ENCODE measurements at places on chromosomes 3 and 15.
A peak's percentile ranks its signal among the peaks of the same experiment; 100 is the strongest.

GRCh38 chr3:39025222-39025970 is 26.3 kb downstream of the SCN11A start:
- no peaks in the 10 kb centered on the region for H3K36me3 ChIP-seq
- H3K27ac ChIP-seq = no peak overlapping the region
- H3K27me3 ChIP-seq = peaks cover 15% of the 10 kb centered on the region

DNA sequence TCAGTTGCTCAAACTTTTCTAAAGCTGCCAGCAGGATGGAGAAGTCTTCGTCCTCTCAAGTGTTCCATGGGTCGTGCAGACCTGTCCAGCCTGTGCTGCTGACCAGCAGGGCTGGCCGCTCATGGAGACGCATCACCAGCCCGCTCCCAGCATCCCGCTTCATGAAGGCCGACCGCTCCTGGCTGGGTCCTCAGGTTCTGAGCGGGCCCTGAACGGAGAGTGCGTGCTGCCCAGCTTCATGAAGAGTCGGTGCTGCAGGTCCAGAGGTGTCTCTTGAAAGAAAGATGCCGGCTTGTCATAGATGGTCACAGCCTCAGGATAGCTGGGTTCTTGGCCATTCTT is 75.8 kb upstream of the KCNAB1 start:
- H3K4me3 ChIP-seq = no peak overlapping the region
- H3K27me3 ChIP-seq = peaks cover 17% of the 10 kb centered on the region
- no peak for DNase-seq
- H3K27ac ChIP-seq = no peak overlapping the region

DNA sequence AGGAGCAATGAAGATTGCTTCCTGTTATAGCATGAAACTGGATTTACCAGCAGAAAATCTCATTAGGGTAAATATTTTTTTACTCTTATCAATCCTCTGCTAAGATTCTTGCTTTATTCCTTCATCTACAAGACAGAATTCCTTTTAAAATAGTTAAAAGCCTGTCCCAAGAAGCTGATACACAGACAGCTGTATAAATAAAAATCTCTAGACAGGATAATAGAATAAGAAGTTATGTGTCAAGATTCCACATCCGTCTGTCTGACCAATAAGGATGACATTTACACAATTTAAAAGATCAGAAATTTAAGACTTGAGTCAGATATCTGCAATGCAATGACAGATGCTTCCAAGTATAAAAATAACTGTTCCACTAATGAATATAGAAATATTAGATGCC is 57.6 kb downstream of the SSR3 start:
- no peaks in the 10 kb centered on the region for H3K36me3 ChIP-seq
- DNase-seq = no peak
- no peaks in the 10 kb centered on the region for H3K4me1 ChIP-seq
- H3K4me3 ChIP-seq = no peak overlapping the region

DNA sequence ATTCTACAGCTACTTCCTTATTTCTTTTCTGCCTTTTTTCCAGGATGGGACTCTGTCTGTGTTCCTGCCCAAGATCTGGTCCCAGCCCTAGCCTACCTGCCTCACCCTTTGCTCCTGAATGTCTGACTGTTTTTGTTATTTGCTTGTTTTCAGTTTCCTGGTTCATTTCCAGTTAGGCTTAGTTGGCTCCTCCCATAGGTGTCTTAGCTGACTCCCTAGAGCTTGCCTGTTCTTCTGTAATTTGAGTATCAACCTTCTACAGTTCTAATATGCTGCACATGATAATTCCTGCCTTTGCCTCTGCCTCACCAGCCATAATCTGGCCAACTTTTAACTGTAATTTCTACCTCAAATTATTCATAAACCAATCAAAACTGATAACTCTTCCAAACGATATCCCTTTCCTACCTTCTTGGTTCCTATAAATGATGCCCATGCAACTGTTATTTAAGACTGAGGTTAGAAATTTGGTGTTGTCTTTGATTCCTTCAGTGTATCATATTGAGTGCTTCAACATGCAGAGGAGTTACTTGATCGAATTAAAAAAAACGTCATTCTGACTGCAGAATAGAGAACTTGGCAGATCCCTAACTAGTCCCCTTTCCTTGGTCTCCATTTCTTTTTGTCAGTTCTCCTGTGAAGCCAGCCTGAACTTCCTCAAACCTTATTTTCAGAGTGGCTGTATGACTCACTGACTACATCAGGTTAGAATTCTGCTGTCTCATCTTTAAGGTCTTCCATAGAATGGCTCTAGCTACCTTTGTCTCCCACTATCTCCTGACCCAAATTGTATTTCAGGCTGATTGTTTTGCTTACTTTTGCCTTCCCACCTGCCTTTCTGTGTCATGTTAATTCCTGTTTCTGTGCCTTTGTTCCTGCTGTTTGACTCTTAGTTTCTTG is 8.4 kb downstream of the GOLM2 start:
- peaks cover 21% of the 10 kb centered on the region for H3K36me3 ChIP-seq
- peak overlapping the region; percentile 49 for H3K27ac ChIP-seq
- DNase-seq = no peak
- peak overlapping the region; percentile 51 for H3K4me3 ChIP-seq
- peaks cover 37% of the 10 kb centered on the region for H3K4me1 ChIP-seq

GRCh38 chr3:34832865-34833508 is 806.3 kb upstream of the ARPP21 start:
- no peak overlapping the region for H3K27ac ChIP-seq
- DNase-seq = no peak
- H3K27me3 ChIP-seq = no peaks in the 10 kb centered on the region
- no peak overlapping the region for H3K4me3 ChIP-seq
- no peaks in the 10 kb centered on the region for H3K4me1 ChIP-seq
- no peaks in the 10 kb centered on the region for H3K36me3 ChIP-seq

DNA sequence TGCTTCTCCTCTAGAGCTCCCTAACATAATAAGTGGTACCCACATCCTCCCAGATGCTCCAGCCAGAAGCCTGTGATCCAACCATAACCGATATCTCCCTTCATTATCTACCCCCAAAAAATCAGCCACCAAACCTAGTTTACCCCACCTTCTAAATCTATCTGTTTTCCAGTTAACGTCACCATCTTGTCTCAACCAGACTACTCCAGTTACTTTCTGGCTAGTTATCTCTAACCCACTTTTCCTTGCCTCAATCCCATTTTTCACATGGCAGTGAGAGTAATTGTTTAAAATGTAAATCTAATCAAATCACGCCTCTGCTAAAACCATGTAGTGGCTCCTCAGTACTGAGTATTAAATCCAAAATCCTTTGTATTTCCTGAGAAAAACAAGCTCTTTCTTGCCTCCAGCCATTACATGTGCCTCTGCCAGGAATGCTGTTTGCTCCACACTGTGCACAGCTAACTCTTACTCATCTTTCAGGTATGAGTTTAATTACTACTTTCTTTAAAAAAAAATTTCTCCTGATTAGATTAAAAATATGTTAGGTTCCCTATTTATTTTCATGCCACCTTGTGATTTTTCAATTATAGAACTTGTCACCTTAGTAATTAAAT is 15.4 kb downstream of the CCDC54 start:
- H3K27ac ChIP-seq = no peak overlapping the region
- no peaks in the 10 kb centered on the region for H3K36me3 ChIP-seq
- no peak overlapping the region for H3K4me3 ChIP-seq
- DNase-seq = no peak
- no peaks in the 10 kb centered on the region for H3K4me1 ChIP-seq

DNA sequence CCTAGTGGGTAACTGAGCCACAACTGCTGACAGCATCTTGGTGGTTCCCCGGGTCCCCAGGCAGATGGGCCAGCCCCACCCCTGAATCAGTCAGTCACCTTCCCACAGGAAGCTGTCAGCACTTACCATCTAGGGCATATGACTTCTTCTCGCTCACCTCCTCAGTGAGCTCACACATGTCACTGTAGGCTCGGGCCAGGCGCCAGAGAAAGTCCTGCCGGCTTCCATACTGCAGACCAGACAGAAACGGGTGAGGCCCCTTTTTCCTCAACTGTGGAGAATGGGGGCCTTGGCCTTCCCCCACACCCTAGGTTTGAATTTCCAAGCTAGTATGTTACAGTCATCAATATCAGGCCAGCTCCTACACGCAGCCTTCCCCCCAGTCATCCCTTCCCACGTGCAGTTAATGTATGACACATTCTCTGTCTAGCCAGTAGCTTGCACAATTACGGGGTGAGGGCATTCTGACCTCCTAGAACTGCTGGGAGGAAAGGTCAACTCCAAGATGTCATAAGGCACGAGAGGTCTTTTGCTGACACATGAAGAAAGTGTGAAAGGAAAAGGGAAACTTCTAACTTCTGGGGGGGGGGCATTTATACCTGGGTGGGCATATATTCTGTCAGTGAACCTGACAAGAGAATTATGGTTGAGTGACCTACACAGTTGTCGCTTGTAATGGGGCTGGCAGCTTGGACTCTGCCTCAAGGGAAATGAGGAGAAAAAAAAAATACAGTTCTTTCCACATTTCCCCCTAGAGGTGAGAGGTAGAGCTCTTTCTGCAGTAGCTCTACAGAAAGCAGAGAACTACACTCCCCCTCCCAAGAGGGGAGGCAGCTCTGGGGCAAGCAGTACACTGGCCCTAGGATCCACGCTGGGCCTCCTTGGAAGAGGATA is 10.9 kb downstream of the RMDN3 start:
- H3K4me3 ChIP-seq = peak overlapping the region; percentile 60
- peaks cover 43% of the 10 kb centered on the region for H3K4me1 ChIP-seq
- no peaks in the 10 kb centered on the region for H3K27me3 ChIP-seq
- H3K36me3 ChIP-seq = peaks cover 40% of the 10 kb centered on the region

DNA sequence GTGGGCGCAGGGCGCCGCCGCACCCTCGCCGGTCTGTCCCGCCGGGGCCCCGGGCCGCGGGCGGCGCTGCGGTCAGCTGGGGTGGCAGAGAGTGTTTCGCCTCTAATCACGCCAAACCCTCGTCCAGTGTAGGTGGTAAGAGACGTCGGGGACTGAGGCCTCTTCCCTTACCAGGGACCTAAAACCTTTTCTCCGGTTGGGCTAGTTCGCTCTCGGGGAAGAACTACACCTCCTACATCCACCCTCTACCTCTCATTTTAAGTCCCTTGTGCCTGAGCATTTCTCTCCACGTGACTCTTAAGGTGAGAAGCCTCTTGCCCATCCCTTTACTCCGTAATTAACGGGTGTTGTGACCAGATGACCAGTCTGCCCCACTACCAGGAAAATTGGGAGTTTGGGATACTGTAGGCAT is 520 bp downstream of the TMEM42 start:
- DNase-seq = no peak
- peaks cover 39% of the 10 kb centered on the region for H3K4me1 ChIP-seq
- H3K36me3 ChIP-seq = peaks cover 20% of the 10 kb centered on the region
- peak overlapping the region; percentile 89 for H3K27ac ChIP-seq
- peak overlapping the region; percentile 86 for H3K4me3 ChIP-seq

DNA sequence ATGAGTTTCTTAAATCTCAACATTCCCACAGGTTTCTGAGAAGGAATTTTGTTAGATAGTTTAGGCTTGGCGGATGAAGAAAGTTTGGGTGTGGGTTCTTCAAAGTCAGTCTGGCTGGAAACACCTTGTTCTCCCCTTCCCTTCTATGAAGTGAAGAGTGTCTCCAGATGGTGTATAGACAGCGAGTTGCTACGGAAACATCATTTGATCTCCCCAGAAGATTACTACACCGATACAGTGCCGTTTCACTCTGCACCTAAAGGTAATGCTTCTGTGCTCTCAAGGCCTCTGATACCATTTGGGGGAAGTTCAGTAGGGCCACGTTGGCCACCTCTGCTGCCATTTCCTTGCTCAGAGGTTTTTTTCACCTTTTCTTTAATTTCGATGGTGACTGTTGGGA is 20.6 kb downstream of the DLEC1 start:
- DNase-seq = no peak
- peaks cover 14% of the 10 kb centered on the region for H3K4me1 ChIP-seq
- H3K27ac ChIP-seq = no peak overlapping the region
- H3K36me3 ChIP-seq = no peaks in the 10 kb centered on the region
- H3K4me3 ChIP-seq = no peak overlapping the region
- H3K27me3 ChIP-seq = peaks cover 7% of the 10 kb centered on the region

- peak overlapping the region; percentile 80 for H3K27ac ChIP-seq
- H3K4me1 ChIP-seq = peaks cover 74% of the 10 kb centered on the region
- no peak for DNase-seq
- no peaks in the 10 kb centered on the region for H3K27me3 ChIP-seq
- peak overlapping the region; percentile 65 for H3K4me3 ChIP-seq
These were observed 22.5 kb downstream of the SLC6A6 start for GRCh38 chr3:14424711-14425580.

- H3K4me1 ChIP-seq = no peaks in the 10 kb centered on the region
- H3K27ac ChIP-seq = no peak overlapping the region
- no peak for DNase-seq
- no peaks in the 10 kb centered on the region for H3K36me3 ChIP-seq
These were observed 57.2 kb upstream of the TOPAZ1 start for GRCh38 chr3:44184319-44184953.

DNA sequence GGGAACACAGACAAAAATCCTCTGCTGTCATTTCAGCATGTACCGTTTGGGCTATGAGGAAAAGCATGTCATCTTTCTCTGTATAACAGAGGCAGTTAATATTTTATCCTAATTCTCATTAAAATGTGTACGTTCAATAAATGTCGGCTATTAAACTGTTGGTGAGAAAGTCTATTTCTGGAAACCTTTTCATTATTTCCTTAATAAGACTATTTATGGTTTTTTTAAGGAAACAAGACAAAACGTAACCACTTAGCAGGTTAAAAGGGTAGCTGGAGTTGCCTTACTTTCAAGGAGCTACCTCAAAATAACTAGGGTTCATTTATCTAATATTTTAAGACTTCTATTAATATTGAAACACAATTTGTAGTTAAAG is 1.8 kb upstream of the STT3B start:
- H3K4me1 ChIP-seq = peaks cover 9% of the 10 kb centered on the region
- no peak overlapping the region for H3K4me3 ChIP-seq
- H3K36me3 ChIP-seq = peaks cover 4% of the 10 kb centered on the region
- peak overlapping the region; percentile 99 for H3K27ac ChIP-seq

- peaks cover 2% of the 10 kb centered on the region for H3K36me3 ChIP-seq
- no peak for DNase-seq
- peaks cover 4% of the 10 kb centered on the region for H3K27me3 ChIP-seq
- no peak overlapping the region for H3K27ac ChIP-seq
- H3K4me1 ChIP-seq = peaks cover 12% of the 10 kb centered on the region
- no peak overlapping the region for H3K4me3 ChIP-seq
These were observed 58.7 kb downstream of the ESYT3 start for GRCh38 chr3:138492980-138493675.

DNA sequence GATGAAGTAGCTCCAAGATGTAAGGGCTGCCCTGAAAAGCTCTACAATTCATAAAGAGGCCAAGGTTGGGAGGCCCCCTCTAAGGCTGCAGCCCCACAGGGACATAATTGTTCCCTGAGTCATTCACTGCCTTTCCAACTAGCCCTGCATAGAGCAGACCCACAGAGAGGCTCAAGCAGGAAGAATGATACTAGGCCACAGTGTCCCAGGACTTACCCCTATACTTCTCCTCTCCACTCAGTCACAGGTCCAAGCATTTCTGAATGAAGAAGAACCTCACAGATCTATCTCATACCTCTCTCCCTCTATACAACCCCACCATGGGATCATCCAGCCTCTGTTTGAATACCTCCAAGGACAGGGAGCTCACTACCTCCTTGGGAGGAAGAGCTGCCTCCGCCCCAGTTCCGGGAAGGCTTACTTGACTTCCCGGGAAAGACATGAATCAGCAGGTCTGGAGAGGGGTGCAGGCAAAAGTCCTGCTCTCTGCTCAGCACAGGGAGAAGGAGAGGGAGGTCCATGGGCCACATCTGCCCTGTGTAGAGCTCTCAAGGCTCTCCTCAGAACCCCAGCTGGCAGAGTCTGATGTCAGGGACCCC is 6.9 kb upstream of the SKIC8 start:
- H3K36me3 ChIP-seq = no peaks in the 10 kb centered on the region
- H3K4me1 ChIP-seq = peaks cover 7% of the 10 kb centered on the region
- H3K4me3 ChIP-seq = no peak overlapping the region
- no peak for DNase-seq
- no peak overlapping the region for H3K27ac ChIP-seq

GRCh38 chr3:55469957-55470526 is 17.1 kb downstream of the WNT5A start:
- no peak overlapping the region for H3K27ac ChIP-seq
- H3K4me1 ChIP-seq = no peaks in the 10 kb centered on the region
- H3K27me3 ChIP-seq = no peaks in the 10 kb centered on the region
- H3K4me3 ChIP-seq = no peak overlapping the region
- H3K36me3 ChIP-seq = no peaks in the 10 kb centered on the region

Measured in activated T-helper 1 cell treated with anti-CD3 and anti-CD28 coated beads, Interleukin-12 subunit alpha, Interleukin-12 subunit beta, Interleukin-2, Interleukin-4 antibody, amounts not matched to agents 30 ng/mL and 10 ng/mL and 1 ng/mL, durations not matched to agents 14 hours and 24 hours and 36 hours (primary cell).